ENCODE measurements at places on chromosomes 6 and 20.

GRCh38 chr6:160395187-160395586 lies 47.0 kb downstream of the SLC22A3 start:
- DNase-seq: no peak

- peak; percentile 46 for DNase-seq
Measured at GRCh38 chr6:30450909-30451841, 38.1 kb upstream of the HLA-E start.

DNA sequence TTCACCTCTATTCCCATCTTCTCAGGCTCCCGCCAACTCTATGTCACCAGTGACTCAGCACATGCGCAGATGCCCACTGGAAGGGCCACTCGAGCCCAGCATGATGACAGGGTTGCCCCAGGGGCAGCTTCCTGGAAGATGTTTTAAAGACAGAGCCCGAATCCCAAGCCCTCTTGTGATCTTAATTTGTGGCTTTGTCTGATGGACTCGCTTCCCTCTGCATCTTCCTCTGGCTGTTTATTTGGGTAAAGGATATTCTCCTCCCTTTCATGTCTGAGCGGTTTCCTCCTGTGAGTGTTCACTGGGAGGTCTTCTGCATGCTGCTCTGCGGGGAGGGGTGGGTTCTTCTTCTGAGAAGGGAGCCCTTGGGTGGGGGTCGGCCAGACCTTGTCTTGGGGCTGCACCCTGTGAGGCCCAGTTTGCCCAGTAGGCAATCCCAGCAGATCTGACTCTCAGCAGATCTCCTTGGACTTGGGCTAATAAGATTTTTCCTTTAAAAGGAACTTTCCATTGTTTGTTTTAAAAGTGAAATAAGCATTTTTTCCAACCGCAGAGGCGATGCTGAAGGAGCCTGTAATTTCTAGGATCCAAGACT lies 401.0 kb downstream of the CDC5L start:
- no peak for DNase-seq

- DNase-seq: peak; percentile 92
Measured at GRCh38 chr20:10673842-10674683, at the start of gene JAG1. Gene JAG1, minus strand, starts transcription at chr20:10673999. Its CDS starts 469 bp downstream, at chr20:10673530.

- DNase-seq: no peak
Measured at GRCh38 chr6:10401632-10402223, 13.1 kb downstream of the TFAP2A start.

- no peak for DNase-seq
Measured at GRCh38 chr6:99604166-99605073, 2.2 kb upstream of the PRDM13 start.
